ENCODE measurements at places on chromosomes 11 and 22. TPM values are rescaled to one million over a fixed set of nuclear protein-coding genes. Genes with fewer than 3 reads are reported as not detected.
A peak's percentile ranks its signal among the peaks of the same experiment; 100 is the strongest.

The IGF2 gene
- total RNA-seq = 87.7 TPM

The LGR4 gene
- total RNA-seq = 5.1 TPM

DNA sequence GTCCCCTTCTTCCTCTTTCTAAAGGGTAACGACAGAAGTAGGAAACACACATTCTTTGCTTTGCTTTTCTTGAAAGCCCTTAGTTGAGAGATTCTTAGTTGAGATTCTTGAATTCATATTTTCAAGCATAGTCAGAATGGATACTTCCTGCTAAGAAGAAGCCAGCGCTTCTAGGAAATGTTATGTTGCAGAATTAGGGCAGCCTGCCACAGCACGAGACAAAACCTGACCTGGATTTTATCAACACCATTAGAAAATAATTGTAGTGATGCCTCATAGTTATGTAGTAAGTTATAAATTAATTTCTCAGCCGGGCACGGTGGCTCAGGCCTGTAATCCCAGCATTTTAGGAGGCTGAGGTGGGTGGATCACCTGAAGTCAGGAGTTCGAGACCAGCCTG, 37.9 kb upstream of the NUP160 start:
- peak; percentile 46 for DNase-seq

DNA sequence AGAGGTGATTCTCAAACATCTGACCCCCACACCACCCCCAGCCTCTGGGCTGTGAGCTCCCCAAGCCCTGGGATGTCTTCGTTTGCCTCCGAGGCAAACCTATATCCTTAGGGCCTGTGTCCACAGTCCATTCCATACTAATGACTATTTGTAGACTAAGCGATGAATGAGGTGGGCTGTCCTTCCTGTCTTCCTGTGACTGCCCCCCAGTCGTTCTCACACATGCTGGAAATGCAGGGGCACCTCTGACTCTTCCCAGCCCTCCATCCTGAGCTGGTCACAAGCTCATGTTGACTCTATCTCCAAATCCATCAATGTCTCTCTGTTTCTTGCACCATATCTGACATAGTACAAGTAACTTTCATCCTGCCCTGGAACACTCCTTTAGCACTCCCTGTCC, 4.8 kb downstream of the ATG16L2 start:
- no peak for DNase-seq

The USP2 gene
- total RNA-seq = 6.5 TPM

DNA sequence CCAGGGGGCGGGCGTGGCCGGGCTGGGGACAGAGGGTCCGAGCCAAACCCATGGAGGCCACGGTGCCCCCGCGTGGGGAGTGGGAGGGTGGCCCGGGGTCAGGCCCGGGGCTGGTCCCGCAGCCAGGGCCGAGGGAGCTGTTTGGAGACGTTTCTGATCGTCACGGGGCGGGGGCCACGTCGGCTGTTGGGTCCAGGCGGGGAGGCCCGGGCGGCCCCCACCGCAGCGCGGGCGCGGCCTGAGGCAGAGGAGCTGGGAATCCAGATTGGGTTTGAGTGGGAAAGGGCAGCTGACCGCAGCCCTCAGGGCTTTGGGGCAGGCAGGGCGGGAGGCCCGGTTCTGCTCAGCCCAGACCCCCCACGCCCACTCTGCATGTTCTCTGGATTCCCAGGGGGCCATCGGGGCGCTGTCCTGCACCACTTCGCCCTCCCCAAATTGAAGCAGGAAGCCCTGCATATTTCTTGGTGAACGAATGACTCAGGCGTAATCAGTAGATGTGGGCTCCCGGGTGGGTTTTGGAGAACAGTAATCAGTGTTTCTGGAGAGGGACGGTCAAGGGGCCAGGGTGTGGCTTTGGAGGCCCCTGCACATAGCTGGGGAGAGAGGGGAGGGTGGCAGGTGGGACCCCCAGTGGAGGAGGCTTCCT, 583 bp downstream of the MRPL23 start:
- DNase-seq = no peak

- DNase-seq = peak; percentile 74
Observed at GRCh38 chr11:10792385-10793068, 16.2 kb downstream of the EIF4G2 start.

DNA sequence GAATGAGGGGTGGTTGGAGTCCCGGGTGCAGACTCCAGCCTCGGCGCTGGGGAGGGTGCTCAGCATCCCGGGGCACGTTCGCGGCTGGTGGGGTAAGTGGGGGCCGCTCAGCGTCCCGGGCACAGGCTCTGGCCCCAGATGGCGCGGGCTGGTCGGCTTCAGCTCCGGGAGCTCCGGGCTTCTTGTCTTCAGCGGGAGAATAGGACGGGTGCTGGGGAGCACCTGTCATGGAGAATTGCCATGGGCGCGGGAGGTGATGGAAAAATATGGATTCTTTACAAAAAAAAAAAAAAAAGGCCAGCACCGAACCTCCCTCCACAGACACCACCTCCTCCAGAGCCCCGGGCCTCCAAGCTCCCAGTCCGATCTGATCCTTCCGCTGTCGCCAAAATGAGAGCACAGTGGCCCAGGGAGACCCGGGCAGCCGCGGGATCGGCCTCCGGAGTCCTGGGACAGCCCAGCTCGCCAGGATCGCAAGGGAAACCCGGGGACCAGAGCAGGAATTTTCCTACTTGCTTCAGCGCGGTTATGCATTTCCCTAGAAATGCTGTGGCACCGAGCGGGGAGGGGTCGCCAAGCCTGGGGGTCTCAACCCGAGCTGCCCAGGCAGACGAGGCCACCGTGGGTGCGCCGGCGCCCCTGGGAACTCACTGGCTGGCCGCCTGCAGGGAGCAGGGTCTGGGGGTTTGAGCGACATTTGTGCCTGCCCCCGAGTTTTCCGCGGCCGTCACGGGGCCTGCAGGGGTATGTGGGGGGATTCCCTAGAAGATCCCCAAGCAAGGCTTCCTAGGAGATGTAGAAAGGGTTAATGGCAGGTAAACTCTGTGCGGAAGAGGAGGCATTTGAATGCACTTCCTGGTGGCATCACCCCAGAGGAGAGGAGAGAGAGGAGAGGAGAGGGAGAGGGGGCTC, 1336.9 kb downstream of the BRD1 start:
- no peak for DNase-seq

- no peak for DNase-seq
Observed at GRCh38 chr11:36151933-36152580, 137.2 kb downstream of the COMMD9 start.

DNA sequence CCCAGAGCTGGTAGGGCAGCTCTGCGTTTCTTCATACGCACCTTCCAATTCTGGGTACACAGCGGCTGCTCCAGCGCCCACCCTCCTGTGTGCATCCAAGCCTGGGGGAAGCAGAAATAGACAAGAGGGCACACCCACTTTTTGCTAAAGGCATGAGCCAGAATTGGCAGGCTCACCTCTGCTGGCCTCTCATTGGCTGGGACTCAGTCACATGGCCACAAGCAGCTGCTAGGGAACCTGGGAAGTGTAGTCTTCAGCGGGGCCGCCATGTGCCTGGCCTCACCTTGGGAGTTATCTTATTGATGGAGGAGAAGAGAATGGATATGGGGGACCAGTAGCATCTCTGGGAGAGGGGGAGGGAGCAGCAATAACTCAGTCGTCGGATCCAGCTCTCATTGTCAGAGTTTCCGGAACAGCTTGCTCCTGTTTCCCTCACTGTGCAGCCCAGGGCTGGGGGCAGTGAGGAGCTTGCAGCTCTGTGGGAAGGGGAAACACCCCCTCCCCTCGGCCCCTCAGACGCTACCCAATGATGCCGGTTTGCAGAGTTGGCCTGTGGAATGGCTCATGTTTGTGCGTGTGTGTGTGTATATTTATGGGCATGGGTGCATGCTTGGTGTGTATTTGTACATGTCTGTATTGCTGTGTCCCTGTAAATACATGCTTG, 11.8 kb upstream of the MIEF1 start:
- DNase-seq = peak; percentile 74

DNA sequence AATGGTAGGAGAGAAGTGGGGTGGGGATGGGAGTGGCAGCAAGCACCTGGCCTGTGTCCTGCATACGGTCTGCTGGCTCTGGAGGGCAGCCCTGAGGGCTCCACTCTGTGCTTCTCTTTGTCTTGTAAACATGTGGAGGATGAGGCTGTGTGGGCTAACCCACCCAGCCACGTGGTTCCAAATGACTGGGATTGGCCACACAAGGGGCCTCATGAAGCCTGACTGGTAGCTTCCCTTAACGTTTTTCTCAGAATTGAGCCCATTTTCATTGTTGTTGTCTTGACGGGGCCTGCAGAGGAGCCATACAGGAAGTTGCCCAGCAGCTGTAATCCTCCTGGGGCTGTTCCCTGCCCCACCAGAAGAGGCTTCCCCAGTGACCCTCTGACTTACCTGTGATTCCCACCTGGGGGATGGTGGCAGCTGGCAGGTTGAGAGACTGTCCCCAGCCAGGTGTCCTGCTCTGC, 18.0 kb downstream of the DERL3 start:
- no peak for DNase-seq

DNA sequence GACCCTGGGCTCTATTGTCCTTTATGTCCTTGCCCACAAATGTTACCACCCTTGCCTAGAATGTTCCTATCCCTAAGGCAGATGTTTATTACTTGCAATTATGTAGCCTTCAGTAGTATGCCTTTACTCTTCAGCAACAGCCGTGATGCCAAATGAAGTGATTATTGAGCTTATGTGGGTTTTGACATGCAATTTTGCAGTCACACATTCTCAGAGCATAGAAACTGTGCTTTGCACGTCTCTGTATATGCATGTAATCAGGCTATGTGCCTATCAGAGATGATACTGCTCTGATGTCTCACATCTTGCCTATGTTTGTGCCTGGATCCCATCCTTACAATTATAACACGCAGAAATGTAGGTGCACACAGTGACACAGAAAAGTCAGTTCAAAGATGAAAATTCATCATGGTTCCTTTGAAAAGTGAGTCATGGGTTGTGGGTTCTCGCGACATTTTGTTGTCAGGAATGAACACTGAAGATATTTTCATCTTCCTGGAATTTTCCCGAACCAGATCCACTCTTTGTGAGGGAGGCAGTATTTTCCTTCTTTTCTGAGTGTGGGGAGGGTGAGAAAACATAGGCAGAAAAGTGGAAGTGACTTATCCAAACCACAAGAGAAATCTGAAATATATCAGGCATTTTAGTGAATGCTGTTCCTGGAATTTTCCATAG, 81.1 kb downstream of the BMAL1 start:
- DNase-seq = no peak

DNA sequence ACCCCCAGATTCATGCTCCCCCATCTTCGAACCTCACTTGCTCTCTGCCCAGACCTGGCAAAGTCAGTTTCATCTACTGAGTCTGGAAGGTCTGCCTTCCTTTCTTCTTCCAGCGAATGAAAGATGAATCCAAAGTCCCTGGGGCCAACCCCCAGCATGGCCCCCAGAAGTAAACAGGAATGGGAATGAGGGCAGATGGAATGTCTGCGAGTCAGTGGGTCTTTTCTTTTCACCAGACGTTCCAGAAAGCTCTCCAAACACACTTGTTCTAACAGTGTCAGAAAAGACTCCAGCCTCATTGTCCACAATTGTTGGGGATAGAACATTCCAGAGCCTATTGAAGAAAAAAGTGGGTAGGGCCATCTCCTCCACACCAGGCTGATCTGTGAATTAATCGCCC, 28.6 kb downstream of the RIBC2 start:
- DNase-seq = no peak

- no peak for DNase-seq
Observed at GRCh38 chr11:22151649-22152197, 41.2 kb upstream of the ANO5 start.

DNA sequence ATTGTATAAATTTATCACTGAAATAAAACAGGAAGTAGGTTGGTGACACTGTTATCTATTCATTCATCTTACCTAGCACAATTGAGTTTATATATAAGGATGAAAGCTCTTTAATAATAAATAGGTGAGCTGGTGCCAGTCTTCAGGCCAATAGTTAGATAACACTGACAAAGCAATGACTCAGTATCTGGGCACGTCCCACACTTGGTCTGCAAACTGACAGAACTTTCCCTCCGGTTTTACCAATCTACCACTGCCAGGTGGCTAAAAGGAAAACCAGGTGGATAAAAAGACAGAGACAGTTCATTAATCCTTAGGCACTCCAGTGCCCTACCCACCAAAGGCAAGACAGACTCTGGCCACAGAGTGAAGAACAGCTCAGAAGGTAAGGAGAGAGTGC, 17.6 kb downstream of the DDB1 start:
- DNase-seq = no peak

The ACCS gene
- 66.9 TPM for total RNA-seq

- DNase-seq = peak; percentile 82
Observed at GRCh38 chr11:94740083-94741021, 27.8 kb upstream of the AMOTL1 start.

DNA sequence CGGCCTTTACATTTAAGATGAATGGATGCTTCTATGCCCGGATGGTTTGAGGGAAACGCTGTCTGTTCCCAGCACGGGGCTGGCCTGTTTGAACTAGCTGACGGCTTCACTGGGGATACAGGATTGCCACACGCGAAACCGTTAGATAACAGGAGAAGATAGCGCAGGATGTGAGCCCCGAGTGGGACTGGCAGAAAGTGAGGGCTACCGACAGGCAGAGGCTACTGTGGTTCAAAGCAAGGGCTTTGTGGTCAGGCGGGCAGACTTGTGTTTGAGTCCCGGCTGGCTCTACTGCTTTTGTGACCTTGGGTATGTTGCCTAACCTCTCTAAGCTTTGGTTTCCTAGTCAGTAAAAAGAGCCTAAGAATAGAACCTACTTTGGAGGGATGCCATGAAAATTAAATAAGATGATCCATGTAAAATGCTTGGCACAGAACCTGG, 2.8 kb upstream of the OAF start:
- DNase-seq = peak; percentile 44

DNA sequence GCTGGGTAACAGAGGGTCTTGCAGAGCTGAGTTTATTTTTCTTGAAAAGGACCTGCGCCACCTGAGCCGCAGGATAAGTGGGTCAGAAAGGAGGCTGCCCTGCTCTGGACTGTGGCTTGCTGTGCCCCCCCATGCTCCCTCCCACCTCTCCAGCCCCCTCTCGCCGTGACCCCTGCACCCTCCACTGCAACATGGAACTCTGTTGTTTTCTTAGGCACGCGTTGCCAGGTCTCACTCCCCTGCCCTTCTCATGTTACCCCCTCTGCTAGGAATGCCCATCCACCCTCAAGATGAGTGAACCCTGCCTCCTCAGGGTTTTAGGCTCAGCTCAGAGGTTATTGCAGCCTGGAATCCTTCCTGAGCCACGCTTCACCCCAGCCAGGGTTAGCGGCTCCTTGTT, 10.8 kb downstream of the ETS1 start:
- DNase-seq = no peak

GRCh38 chr11:119533462-119533861, 110.5 kb upstream of the THY1 start:
- DNase-seq = no peak

DNA sequence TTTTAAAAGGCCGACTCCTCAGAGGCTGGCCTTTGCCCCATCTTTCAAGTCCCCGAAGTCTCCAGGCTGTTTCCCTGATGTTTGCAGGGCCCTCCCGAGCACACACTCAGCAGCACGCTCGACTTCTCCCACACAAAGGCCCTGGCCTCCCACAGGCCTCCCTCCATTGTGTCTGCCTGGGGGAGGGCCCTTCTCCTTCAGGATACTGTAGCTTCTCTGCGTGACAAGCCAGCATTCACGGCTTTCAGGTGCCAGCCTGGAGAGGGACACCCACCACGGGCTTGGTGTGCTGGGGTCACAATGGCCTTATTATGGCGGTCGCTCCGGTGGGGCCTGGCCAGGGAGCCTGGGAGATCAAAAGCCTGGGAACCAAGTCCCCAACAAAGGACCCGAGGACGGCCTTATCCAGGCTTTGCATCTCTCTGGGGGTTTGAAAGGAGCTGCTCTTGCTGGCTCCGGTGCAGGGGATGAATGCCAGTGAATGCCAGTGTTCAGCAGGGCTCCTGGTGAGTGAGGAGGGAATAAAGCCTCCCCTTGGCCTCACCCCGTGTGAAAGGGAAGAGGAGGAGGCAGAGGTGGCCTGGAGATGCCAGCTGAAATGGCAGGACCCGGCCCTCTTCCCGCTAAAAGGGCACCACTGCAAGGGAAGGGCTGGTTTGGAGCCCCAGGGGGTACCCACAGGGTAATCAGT, 55.0 kb downstream of the TRAF6 start:
- DNase-seq = no peak

The SLC22A25 gene
- total RNA-seq = not detected

All from lung (tissue), 17 donors.